ENCODE measurements at places on chromosomes 3 and 15.

GRCh38 chr3:155418407-155418806, 124.9 kb upstream of the STRIT1 start:
- H3K27ac ChIP-seq, result 0 out of 2 replicates have a peak overlapping the region, but pooled peaks have one; percentile 27
- peaks cover 30% of the 10 kb centered on the region for H3K4me1 ChIP-seq
- no peaks in the 10 kb centered on the region for H3K36me3 ChIP-seq
- peak; percentile 42 for DNase-seq
- no peaks in the 10 kb centered on the region for H3K27me3 ChIP-seq
- H3K4me3 ChIP-seq, result no peak overlapping the region

DNA sequence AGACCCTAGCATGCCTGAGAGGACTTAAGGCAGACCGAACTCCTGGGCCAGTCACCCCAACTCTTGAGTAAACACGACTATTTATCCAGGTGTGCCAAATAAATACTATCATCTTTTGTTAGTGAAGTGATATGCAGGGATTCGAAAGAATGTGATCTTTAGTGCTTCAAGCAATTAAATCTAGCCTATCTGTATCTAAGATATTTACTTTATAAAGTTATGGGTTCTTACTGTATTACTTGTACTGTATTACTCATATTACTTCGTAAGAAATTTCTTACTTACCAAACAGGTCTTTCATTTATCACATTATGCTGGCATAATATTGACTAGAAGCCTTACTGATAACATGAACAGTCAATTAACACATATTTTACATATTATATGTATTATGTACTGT, 211.6 kb upstream of the NECTIN3 start:
- no peaks in the 10 kb centered on the region for H3K27me3 ChIP-seq
- DNase-seq, result no peak
- no peak overlapping the region for H3K27ac ChIP-seq
- H3K4me1 ChIP-seq, result no peaks in the 10 kb centered on the region
- no peak overlapping the region for H3K4me3 ChIP-seq

GRCh38 chr15:39542385-39543065, 38.4 kb upstream of the THBS1 start:
- no peak overlapping the region for H3K27ac ChIP-seq
- H3K27me3 ChIP-seq, result no peaks in the 10 kb centered on the region
- no peak overlapping the region for H3K4me3 ChIP-seq
- DNase-seq, result no peak
- H3K4me1 ChIP-seq, result no peaks in the 10 kb centered on the region

DNA sequence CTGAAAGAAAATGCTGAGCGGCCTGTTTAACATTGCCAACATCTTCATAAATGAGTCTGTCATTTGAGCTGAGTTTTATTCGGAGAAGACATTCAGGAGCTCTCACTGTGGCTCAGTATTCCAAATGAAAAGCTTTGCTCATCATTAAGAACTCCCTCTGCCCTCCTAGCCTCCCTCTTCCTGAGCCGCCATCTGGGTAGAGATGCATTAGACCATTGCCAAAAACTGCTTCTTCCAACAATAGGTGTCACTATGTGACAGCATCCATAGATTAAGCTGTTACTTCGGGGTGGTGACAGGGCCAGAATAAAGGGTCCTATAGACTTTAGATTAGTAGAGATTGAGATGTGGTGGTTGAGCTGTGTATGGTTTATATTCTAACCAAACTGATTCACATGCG, 501.4 kb upstream of the NR2F2 start:
- DNase-seq, result peak; percentile 5
- no peak overlapping the region for H3K4me3 ChIP-seq
- H3K36me3 ChIP-seq, result no peaks in the 10 kb centered on the region
- peaks cover 28% of the 10 kb centered on the region for H3K4me1 ChIP-seq
- H3K27me3 ChIP-seq, result no peaks in the 10 kb centered on the region

DNA sequence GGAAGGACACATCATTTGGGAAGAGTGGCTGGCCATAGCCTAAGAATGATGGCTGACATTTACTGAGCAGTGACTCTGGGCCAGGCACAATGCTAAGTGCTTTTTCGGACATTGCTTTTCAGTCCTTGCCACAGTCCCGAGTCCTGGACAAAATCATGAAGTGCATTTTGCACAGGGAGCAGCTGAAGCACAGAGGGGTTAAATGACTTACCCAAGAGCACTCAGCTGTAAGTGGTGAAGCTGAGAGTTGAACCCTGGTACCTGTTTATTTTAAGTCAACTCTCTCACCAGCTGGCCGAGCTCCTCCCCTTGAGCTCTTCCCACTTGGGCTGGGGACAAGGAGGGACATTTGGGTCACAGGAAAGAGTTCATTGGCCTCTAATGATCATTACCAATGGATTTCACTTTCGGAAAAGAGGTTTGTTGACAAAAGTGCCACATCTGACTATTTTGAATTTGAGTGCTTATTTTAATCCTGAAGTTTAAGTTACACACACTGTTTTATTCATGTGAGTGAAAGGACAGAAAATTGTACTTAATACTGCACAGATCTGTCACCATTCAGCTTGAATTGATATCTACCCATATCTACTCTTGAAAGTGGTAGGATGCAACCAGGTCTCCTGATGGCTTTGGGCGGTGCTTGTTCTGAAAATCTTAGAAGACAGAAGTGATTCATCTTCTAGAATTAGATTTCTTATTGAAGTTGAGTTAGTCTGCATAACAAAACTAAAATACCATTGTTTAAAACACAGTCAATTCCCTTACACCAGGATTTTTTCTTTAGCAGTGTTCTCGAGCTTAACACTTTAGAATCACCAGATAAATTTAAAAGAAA, 368.7 kb upstream of the PROK2 start:
- no peak overlapping the region for H3K4me3 ChIP-seq
- H3K27ac ChIP-seq, result no peak overlapping the region
- H3K27me3 ChIP-seq, result no peaks in the 10 kb centered on the region

- H3K27me3 ChIP-seq, result no peaks in the 10 kb centered on the region
- H3K4me1 ChIP-seq, result peaks cover 47% of the 10 kb centered on the region
- no peak for DNase-seq
- peak overlapping the region; percentile 88 for H3K4me3 ChIP-seq
Observed at GRCh38 chr3:23805210-23805632, 534 bp upstream of the UBE2E1 start.

DNA sequence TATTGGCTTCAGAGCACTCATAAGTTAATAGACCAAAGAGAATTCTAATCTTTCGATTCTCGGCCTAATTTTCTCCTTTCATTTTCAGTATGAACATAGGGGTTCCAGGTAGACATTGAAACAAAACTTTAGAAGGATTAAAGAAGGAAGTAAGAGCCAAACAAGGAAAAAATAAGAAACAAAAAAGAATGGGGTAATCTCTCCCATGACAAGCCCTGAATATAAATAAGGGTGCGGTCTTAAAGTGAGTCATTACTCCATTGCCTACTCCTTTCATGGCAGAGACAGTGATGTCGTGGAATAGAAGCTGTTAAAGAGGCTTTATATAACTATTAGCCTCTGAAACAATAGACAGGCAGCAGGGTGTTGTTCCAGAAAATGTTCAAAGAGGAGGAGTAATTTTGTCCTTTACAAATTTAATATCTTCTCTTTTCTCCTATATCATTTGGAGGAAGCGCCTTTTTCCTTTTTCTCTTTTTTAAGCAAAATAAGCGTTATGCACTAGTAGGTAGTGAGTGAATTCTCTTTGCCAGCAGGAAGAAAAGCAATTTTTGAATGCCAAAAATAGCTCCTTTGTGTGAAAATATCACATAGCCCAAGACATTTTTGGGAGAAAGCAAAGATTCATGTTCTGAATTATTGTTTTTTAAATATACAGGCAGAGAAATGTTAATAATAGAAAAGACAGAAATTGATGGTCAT, 607.9 kb upstream of the KCNMB2 start:
- H3K27me3 ChIP-seq, result no peaks in the 10 kb centered on the region
- H3K36me3 ChIP-seq, result no peaks in the 10 kb centered on the region
- H3K4me1 ChIP-seq, result no peaks in the 10 kb centered on the region
- no peak for DNase-seq
- no peak overlapping the region for H3K4me3 ChIP-seq
